ENCODE measurements at places on chromosomes 2 and 18. TPM values are rescaled to one million over a fixed set of nuclear protein-coding genes. Genes with fewer than 3 reads are reported as not detected.
A peak's percentile ranks its signal among the peaks of the same experiment; 100 is the strongest.

DNA sequence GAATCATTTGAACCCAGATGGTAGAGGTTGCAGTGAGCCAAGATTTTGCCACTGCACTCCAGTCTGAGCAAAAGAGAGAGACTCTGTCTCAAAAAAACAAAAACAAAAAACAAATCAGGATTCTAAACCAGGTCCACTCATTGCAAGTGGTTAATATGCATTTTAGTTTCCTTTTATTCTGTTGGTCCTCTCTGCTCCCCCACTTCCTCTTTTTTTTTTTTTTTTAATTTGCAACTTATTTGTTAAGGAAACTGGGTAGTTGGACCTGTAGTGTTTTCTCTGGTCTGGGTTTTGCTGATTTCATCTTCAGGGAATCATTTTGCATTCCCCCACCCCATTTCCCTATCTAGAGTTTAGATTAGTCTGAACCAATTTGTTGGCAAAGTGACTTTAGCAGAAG lies 14.0 kb downstream of the FER1L5 start:
- no peak for DNase-seq

DNA sequence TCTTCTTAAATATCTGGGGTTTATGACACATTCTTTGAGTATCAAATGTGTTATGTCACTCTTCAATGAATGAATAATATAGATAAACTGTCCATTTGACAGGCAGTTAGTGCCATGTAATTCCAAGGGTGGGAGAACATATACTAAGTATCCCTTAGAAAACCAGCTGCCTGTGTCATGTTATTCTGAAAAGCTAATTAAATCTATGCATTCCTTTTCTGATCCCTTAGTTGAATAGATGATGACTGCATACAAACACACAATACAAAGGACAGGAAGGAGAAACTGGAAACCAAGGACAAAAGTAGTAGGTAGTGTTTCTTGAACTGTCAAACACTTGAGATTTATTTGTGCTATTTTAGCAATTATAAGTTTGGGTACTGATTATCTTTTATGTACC lies 8.3 kb downstream of the ARHGAP28 start:
- DNase-seq: no peak

DNA sequence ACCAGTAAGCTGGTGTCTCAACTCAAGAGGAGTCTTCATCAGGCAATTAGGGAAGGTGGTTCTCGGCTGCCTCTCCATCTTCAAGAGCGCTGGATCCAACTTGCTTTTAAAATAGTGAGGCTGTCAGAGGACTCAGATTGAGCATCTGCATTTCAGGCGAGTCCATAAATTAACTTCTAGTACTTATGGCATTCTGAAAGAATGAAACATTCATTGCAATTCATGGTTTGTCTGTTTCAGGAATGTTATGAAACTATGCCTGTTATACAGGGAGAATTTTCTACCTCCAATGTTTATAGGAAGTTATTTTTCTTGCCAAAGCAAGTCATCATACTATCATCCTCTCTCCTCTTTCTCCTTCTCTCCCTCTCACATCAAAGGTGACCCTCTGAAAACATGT lies 883.2 kb downstream of the SLC4A3 start:
- DNase-seq: no peak

- peak; percentile 84 for DNase-seq
These were observed 136.1 kb downstream of the ICOS start for GRCh38 chr2:204072443-204073324.

The CYP26B1 gene
- not detected for total RNA-seq
